ENCODE measurements at places on chromosomes 13 and 19.

GRCh38 chr13:70923863-70924752 lies 815.9 kb upstream of the KLHL1 start:
- peak; percentile 71 for DNase-seq

DNA sequence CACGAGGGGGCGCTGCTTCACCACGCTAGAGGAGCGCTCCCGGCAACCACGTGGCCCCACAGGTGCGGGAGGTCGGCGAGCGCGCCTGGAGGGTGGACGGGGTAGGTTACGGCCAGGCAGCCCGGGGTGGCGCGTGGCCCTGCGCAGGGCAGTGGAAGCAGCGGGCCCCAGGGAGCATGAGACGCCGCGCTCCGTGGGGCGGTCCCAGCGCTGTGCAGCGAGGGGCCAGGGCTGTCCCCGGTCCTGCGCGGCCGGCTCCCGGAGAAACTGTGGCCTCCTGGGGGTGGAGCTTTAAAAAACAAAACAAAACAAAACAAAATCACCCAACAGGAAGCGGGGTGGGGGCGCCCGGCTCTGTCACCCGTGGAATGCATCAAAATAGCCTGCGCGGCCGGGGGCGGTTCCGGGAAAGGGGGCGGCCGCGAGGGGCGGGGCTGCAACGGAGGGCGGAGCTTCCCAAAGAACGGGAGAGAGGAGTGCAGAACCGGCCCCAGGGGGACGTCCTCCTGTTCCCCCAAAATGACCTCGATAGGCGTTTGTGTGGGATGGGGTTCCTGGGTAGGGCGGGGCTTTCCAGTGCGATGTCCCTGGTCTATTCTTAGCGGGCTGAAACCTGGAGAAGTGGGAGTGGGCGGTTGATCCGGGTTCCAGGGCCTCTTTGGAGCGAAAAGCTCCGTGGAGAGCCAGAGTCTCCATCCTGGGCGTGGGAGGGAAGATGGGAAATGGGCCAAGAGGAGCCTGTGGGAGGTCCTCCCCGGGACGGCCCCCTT lies 27.3 kb downstream of the NUMBL start:
- DNase-seq, result peak; percentile 99

DNA sequence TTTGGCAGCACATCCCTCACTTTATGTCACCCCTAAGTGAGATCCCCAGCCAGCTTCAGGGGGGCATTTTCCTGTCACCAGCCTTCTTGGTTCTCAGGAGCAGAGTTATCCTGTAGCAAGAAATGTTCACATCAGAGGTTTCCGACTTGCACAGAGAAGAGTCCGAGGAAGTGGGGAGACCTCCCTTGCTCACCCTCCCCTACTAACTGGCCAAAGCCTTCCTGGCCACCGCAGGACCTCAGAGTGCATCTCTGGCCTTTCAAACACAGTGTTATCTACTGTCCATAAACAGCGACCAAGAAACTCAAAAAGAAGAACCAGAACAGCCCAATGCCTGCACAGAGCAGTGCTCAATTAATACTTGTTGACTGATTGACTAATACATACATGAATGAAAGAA lies 134.4 kb downstream of the USP12 start:
- no peak for DNase-seq

DNA sequence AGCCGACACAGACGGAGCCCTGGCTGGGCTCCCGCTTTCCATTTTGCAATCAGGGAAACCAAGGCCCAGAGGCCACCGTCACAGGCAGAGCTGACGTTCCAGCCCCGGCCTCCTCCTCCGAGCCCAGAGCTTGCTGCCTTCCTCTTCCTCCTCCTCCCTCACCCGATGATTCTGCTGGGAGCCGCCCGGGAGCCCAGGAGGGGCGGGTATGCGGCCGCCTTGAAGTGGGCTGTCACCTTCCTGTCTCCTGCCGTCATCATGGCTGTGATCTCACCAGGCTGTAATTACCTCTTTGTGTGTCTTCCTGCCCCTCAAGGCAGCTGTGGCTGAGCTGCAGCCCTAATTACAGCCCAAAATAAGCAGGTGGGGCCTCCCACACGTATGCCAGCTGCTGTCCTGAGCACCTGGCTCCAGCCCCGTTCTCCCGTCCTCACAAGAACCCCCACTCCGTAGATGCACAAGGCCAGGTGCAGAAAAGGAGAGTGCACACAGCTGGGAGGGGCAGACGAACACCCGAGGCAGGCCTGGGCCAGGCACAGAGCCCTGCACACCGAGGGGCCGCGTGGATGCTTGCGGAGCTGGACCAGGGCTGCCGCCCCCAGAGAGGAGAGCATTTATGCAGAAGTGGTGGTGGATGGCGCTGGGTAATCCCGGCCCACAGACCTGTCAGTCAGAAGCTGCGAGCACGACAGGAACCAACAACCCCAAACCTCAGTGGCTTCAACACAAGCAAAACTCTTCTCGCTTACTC lies 4.0 kb downstream of the TPGS1 start:
- DNase-seq, result peak; percentile 46

DNA sequence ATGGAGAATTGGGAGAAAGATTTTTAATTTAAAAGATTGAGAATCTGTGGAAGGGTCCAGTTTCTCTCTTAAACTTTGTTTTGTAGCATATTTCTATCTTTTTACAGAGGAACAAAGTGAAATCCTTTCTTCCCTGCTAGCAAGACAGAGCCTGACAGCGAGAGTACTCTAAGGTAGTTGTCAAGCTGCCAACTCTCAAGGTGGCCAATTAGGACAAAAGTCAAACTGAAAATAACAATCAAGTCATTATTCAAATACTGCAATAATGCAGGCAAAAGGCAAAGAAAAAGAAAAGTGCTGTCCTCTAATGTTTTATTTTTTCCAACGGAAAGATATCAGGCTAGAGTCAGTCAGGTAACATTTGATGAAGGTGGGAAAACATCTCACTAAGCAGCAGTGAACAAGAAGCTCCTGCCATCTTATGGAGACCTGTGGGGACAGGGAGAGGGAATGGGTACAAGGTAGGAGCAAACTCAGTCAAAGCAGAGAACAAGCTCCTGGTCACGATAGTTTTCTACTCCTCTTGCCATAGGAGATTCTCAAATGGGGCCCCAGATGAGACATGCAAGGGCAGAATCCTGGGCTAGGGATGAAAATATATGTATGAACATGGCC lies 801.9 kb upstream of the SLITRK1 start:
- DNase-seq, result no peak

GRCh38 chr19:53771144-53771543 lies 53.0 kb downstream of the NLRP12 start:
- no peak for DNase-seq

GRCh38 chr13:71290963-71291841 lies 575.8 kb downstream of the DACH1 start:
- DNase-seq, result peak; percentile 37

Data from upper lobe of left lung (tissue), 6 donors.